ENCODE measurements at places on chromosomes 13 and 19.

DNA sequence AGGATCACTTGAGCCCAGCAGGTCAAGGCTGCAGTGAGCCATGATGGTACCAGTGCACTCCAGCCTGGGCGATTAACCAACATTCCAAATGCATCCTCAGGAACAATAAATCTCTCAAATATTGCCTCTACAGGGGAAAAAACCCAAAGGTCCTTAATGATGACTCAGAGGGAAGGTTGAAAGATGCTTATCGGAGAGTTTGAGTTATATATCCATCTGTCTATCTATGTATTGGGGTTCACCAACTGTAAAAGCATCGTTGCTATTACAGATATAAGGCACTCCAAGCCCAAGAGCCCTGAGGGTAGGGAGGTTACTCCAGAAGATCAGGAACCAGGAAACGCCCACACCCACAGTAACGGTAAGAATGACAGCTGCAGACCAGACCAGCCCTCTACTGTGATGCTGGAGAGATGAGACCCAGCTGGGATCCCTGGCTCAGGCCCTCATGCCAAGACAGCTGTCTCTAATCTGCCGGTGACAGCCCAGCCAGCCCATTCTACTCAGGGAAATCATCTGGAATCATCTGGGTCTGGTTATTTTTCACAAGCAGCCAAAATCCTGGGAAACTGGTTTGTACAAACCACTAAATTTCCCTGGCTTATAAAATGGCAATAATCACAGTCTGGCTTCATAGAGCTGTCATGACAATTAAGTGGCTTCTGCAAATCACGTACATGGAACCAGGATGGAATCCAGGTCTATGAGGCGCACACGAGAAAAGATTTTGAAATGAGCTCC is 23.8 kb downstream of the TEX101 start:
- no peak for DNase-seq

DNA sequence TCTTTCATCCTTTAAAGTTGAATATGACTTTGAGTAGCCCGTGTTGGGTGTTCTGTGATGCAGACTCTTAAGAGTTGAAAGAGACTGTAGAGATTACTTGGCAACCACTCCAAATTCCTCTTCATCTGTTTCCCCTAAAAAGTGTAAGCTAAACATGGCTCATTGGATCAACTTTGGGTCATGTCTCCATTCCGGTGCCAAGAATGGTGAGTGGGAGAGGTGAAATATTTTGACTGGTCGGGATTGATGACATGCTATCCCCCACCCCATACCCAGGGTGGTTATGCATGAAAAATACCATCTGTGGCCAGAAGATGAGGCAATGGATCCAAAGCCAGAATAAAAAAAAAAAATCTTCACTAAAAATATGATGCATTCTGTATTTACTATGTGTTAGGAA is 281.3 kb upstream of the SOX21 start:
- DNase-seq: no peak

DNA sequence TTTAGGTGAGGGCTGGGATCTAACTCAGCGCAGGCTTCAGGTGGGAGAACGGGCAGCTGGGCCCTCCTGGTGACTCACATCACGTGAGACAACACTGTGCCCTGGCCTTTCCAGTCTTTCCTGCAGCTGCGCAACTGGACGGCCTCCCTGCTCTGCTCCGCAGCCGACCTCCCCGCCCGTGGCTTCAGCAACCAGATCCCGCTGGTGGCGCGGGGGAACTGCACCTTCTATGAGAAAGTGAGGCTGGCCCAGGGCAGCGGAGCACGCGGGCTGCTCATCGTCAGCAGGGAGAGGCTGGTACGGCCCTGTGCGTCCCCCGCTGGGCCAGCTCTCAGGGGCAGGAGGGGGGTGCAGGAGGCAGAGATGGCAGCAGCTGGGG is 8.8 kb downstream of the SPPL2B start:
- DNase-seq: no peak

DNA sequence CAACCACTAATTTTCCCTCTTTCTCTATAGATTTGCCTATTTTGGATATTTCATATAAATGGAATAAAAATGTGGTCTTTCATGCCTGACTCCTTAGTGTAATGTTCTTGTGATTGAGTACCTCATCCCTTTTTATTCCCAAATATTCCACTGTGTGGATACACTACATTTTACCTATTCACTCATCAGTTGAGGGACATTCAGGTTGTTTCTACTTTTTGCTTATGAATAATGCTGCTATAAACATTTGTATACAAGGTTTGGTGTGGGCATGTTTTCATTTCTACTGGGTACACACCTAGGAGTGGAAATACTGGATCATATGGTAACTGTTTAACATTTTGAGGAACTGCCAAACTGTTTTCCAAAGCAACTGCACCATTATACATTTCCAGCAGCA is 5.1 kb upstream of the WBP4 start:
- no peak for DNase-seq

- no peak for DNase-seq
These were observed 43.5 kb downstream of the CCL25 start for GRCh38 chr19:8096071-8096470.

DNA sequence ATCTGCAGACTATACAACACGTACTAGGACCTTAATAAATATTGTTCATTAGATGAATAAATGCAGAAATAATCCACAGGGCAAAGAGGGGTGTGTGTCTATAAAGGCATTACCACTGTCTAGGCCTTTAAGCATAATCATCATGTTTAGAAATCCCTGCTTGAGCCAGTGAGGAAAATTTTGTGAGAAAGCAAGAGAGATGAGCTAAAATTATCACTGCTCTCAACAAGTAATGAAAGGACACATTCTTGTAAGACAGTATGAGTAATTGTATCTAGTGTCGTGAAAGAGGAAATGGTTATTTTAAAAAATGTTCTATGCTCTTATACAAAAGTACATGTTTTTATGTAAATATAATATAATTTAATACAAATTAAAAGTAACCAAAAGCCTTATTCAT is 1699.4 kb downstream of the PCDH9 start:
- DNase-seq: no peak

DNA sequence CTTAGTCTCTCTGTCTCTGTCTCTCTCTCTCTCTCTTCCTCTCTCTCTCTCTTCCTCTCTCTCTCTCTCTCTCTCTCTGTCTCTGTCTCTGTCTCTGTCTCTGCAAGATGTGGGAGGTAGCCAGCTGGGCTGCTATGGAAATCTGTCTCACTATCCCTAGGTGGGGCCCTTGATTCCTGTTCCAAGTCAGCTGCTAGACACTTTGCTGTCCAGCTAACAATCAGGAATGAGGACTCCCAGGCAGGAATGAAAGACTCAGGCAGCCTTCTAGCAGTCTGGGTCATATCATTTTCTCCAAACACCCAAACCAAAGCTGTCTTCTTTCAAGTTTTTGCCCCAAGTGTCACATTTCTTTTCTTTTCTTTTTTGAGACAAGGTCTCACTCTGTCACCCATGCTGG is 23.2 kb downstream of the CATSPERD start:
- no peak for DNase-seq

DNA sequence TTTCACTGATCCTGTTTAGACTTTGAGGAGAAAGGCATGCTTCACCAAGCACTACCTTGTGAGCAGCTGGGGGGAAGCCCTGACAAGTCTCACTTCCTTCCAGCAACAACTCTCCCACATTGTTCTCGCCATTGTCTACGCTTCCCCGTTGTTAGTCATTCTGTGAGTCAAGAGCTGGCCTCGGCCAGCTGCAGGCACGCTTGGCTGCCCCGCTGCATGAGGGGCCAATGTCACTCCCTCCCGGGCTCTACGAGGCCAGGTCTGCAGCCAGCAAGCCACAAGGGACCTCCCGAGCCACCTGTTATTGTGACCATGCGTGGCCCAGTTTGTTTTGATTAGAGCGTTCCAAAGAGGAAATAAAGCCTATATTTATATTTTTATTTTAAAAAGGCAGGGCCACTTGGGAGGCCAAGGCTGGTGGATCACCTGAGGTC is 220.9 kb downstream of the FOXO1 start:
- DNase-seq: peak; percentile 95

- DNase-seq: no peak
These were observed 221.1 kb downstream of the TDRD3 start for GRCh38 chr13:60617991-60618733.

DNA sequence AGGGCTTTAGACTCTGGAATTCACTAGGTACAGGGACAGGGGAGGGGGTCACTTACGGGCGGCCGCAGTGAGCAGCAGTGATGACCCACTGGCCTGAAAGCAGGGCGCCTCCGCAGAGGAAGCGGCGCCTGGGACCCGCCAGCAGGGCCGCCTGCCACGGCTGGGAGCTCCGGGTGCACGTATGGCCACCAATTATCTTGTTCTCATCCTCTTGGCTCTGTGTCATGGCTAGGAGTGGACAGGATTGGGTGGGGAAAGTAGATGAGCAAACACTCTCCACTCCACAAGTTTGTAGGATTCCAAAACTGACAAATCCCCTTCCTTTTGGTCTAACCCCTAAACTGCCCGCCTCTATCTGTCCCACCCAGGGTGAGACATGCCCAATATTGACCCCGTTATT is 1.2 kb downstream of the KLK14 start:
- DNase-seq: no peak

DNA sequence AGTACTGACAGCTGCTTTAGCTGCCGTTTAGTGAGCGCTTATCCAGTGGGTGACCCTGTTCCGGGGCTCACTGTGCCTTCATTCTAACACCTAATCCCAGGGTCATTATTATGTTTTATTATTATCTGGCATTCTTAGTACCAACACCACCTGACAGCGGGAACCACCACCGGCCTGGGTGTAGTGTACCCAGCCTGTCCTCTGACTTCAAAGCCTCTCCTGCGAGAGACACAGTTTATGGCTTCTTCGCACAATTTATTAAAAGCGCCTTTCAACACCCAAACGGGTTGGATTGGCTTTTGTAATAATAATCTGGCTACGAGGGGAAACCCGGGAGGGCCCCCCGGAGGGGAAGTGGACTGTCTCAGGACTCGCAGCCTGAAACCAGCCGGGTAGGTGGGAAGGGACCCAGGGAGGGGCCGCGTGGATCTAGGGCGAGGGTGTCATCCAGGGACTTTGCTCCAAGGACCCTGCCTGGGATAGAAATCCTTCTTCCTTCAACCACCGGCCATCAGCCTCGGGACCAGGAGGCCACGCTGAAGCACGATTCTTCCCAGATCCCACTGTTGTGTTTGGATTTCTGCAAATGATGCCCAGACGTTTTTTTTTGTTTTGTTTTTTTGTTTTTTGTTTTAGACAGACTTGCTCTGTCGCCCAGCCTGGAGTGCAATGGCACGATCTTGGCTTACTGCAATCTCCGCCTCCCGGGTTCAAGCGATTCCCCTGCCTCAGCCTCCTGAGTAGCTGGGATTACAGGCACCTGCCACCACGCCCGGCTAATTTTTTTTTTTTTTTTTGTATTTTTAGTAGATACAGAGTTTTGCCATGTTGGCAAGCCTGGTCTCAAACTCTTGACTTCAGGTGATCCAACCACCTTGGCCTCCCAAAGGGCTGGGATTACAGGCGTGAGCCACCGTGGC is 1.6 kb upstream of the ZBTB7A start:
- no peak for DNase-seq

- no peak for DNase-seq
These were observed 2.1 kb upstream of the PTPRS start for GRCh38 chr19:5342573-5343201.

- no peak for DNase-seq
These were observed 18.4 kb downstream of the PLD3 start for GRCh38 chr19:40366697-40367561.

All from stimulated activated naive B cell treated with anti-CD40 and anti-IgM and Interleukin-4, amounts not matched to agents 10 μg/mL and 1 μg/mL and 100 μg/mL, for 72 hours (primary cell).